Activated CD8-positive, alpha-beta T cell treated with anti-CD3 and anti-CD28 coated beads, Interleukin-2, amount 10 ng/mL, durations not matched to agents 7 days and 5 days (primary cell): ENCODE measurements at places on chromosomes 6 and 20. TPM values are rescaled to one million over a fixed set of nuclear protein-coding genes. Genes with fewer than 3 reads are reported as not detected.

- DNase-seq, result no peak
- no peak overlapping the region for H3K4me3 ChIP-seq
Measured at GRCh38 chr6:113636357-113636824, 220.8 kb upstream of the MARCKS start.

DNA sequence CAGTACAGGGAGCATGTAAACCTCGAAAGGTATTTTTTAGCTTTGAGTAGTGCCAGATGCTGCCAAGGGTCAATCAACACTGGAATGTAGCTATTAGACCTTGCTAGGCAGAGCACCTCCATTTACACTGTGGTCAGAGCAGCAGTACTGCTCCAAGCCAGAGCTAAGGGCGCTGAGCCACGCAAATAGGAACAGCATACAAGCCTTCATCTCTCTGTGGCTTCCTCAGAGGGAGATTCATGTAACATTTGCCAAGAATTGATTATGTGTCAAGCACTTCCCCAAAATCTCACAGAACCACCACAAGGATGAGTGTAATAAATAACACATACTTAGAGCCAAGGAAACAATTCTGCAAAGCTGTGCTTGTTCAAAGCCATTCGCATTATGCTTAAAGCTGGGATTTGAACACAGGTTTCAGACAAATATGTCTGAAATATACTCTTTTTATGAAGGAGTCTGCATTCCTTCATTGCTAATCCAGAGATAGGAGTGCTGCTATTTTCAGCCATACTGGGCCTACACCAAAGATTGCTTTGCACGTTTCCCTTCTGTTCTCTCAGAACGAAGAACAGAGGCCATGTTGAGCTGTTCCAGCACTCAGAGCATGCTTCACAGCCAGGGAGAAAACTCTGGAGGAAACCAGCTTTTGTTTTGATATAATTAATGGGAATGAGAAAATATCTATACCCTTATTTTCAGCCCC lies 97.7 kb downstream of the SLC16A10 start:
- H3K4me3 ChIP-seq, result no peak overlapping the region
- H3K4me1 ChIP-seq, result no peaks in the 10 kb centered on the region
- DNase-seq, result no peak
- no peak overlapping the region for H3K27ac ChIP-seq
- H3K36me3 ChIP-seq, result peaks cover 4% of the 10 kb centered on the region

The NKX2-2 gene
- total RNA-seq, result not detected

GRCh38 chr6:143878272-143878760 lies 14.0 kb downstream of the ZC2HC1B start:
- H3K36me3 ChIP-seq, result no peaks in the 10 kb centered on the region
- no peak overlapping the region for H3K4me3 ChIP-seq
- no peaks in the 10 kb centered on the region for H3K27me3 ChIP-seq
- DNase-seq, result no peak
- peaks cover 1% of the 10 kb centered on the region for H3K4me1 ChIP-seq

The VSTM2L gene
- total RNA-seq, result 0.21 TPM

DNA sequence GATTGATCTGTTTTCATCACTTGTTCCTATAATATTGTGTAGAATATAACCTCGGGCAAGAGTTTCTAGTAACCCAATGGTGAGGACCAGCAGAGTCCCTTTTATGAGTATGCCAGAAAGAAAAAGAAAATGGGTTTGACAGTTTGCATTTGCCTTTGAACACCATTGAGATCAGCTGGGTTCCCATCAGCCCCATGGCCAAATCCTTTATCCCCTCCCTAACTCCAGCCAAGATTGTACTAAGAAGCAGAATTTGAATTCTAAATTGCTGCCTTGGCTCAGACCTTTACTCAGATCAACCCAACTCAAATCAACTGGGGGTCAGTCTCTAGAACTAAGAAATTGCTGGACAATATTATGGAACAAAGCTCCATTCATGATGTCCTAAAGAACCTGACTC lies 187.4 kb downstream of the TBC1D7 start:
- no peak for DNase-seq
- H3K36me3 ChIP-seq, result no peaks in the 10 kb centered on the region
- H3K27ac ChIP-seq, result no peak overlapping the region
- H3K4me1 ChIP-seq, result no peaks in the 10 kb centered on the region
- no peak overlapping the region for H3K4me3 ChIP-seq
- H3K27me3 ChIP-seq, result peaks cover 4% of the 10 kb centered on the region

DNA sequence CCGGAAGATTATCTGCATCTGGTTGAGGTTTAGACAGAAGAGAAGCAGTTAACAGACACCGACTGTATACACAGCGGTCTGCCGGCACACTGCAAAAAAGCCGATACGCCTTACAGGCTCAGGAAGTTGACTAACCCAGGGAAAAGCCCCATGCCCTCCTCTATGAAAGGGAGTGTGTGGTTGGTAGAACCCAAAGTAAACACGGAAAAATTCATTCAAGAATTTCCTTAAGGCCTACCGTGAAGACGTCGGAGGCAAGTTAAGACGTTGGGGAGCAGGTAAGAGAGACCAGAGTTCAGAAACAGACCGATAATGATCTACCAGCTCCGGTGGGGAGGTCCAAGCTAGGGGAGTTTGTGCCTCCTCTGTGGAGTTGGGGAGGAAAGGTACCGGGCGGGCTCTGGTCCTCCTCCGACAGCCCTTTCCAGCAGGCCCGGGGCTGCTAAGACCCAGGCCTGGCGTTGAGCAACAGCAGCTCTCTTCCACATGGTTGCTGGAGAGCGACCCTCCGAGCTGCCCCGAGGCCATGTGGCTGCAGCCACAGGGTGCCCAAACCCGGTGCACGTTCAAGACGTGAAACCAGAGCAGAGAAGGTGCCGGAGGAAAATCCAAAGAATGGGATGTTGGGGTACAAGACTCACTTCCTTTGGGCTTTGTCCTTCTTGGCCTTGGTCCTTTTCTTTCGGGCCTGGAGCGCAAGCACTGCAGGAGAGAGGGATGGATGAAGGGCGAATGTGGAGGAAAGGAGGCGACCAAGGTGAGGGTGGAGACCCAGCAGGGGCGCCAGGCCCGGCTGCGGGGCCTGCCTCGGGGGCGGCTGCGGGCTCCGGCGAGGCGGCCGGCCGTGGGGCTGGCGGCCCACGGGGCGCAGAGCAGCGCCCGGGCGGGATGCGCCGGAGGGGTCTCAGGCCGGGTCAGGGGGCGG lies 809 bp downstream of the SRPK1 start:
- no peaks in the 10 kb centered on the region for H3K27me3 ChIP-seq
- peak; percentile 63 for DNase-seq
- H3K4me1 ChIP-seq, result peaks cover 39% of the 10 kb centered on the region
- H3K27ac ChIP-seq, result peak overlapping the region; percentile 96

GRCh38 chr20:47358672-47359529 lies 2.4 kb upstream of the ZMYND8 start:
- H3K27ac ChIP-seq, result peak overlapping the region; percentile 27
- H3K27me3 ChIP-seq, result no peaks in the 10 kb centered on the region
- peaks cover 56% of the 10 kb centered on the region for H3K4me1 ChIP-seq
- H3K36me3 ChIP-seq, result peaks cover 21% of the 10 kb centered on the region
- no peak overlapping the region for H3K4me3 ChIP-seq

The LY6G6D gene
- total RNA-seq, result not detected

- no peak overlapping the region for H3K4me3 ChIP-seq
- DNase-seq, result no peak
- no peaks in the 10 kb centered on the region for H3K27me3 ChIP-seq
- no peaks in the 10 kb centered on the region for H3K36me3 ChIP-seq
- no peaks in the 10 kb centered on the region for H3K4me1 ChIP-seq
Measured at GRCh38 chr6:124722141-124722878, 239.9 kb upstream of the RNF217 start.

- H3K27ac ChIP-seq, result no peak overlapping the region
- no peak for DNase-seq
- peaks cover 4% of the 10 kb centered on the region for H3K4me1 ChIP-seq
- no peak overlapping the region for H3K4me3 ChIP-seq
Measured at GRCh38 chr6:165807249-165807960, 144.4 kb upstream of the PDE10A start.

DNA sequence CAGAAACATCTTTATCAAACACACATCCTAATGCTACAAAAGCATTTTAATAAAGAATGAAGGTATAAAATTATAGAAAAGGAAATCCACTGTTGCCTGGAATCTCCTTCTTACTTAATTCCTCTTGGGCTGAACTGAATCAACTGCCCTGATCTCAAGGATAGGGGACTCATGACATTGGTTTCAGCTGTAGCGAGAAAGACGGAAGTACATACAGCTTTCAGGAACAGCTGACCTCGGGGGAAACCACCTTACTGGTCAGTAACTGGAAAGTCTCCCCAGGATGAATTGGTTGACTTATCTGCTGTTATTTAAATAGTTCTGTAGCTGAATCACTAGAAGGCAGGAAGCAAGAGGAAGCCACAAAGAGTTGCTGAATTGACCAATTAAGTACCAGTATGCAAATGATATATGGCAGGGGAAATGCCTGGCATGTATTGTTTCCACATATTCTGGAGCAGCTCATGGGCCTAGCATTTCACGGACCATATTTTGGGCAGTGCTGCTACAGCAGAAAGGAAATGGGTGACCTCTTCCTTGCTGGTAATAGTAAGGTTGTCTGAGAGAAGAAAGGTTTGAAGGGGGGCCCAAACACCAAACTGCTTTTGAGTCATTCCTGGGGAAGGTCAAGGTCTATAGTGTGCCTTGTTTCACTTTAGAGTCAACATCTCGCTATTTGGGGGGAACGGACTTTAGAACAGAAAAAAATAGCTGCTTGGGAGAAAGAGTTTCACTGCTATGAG lies 43.7 kb upstream of the MAP7 start:
- H3K27me3 ChIP-seq, result no peaks in the 10 kb centered on the region
- peak; percentile 60 for DNase-seq
- H3K27ac ChIP-seq, result peak overlapping the region; percentile 78
- peaks cover 20% of the 10 kb centered on the region for H3K4me1 ChIP-seq
- peak overlapping the region; percentile 7 for H3K4me3 ChIP-seq

The APOBEC2 gene
- total RNA-seq, result not detected

- no peak overlapping the region for H3K27ac ChIP-seq
- no peak overlapping the region for H3K4me3 ChIP-seq
- H3K36me3 ChIP-seq, result no peaks in the 10 kb centered on the region
- DNase-seq, result no peak
- no peaks in the 10 kb centered on the region for H3K27me3 ChIP-seq
Measured at GRCh38 chr6:104118274-104118673, 741.4 kb downstream of the HACE1 start.

DNA sequence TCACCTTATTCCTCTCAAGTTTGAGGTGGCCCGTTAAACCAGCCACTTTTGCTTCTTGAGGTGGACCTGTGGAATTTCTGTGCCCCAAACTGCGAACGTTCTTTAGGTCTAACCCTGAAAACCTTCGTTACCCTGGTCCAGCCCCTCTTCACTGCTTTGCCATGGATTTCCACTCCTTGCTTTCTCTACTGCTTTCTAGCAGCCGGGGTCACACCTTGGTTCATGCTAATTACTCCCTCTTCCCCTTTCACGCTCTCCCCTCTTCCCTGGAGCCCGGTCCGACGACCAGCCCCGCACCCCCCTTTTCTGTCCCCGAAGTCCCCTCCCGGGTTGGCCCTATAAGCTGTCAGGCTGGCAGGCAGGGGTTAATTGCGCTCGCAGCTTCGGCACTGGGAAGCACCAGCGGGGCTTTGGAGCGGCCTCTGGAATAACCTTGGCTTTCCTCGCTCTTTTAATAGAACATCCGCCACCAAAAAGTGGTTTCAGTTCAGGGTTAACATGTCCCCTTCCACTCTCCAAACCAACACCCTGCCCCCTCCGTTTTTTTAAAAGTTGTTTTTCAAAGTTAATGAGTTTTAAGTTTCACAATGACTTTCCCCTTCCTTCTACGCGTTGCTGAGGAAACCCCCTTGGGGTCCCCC lies 1.4 kb upstream of the HIVEP1 start:
- peak overlapping the region; percentile 82 for H3K4me3 ChIP-seq
- H3K27ac ChIP-seq, result peak overlapping the region; percentile 95
- H3K36me3 ChIP-seq, result peaks cover 25% of the 10 kb centered on the region
- no peaks in the 10 kb centered on the region for H3K27me3 ChIP-seq
- no peak for DNase-seq
- peaks cover 41% of the 10 kb centered on the region for H3K4me1 ChIP-seq

The RUNX2 gene
- total RNA-seq, result 3.0 TPM

The EPPIN gene
- not detected for total RNA-seq

The DDO gene
- total RNA-seq, result not detected

GRCh38 chr6:44225579-44226325 lies 2.4 kb downstream of the SLC29A1 start:
- no peaks in the 10 kb centered on the region for H3K27me3 ChIP-seq
- no peak for DNase-seq
- H3K36me3 ChIP-seq, result peaks cover 4% of the 10 kb centered on the region
- no peak overlapping the region for H3K4me3 ChIP-seq
- H3K27ac ChIP-seq, result no peak overlapping the region

DNA sequence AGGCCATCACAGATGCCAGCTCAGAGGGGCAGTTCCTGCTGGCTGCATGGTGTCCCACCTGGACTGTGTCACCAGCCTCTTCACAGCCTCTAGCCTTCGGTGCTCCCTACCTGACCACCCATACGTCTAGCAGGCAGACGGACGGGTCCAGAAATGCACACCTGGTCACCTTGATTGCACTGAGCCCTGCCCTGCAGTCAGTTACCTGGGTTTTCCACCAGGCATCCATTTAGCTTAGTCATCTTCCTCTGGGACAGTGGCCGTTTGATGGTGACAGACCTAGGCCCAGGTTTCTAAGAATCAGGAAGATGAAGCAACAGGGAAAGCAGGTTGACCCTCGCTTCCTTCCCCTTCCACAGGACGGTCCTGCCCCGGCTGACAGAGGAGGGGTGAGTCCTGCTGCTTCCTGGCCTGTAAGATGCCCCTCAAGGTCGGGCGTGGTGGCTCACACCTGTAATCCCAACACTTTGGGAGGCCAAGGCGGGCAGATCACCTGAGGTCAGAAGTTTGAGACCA lies 9.8 kb upstream of the BPI start:
- no peak for DNase-seq
- no peaks in the 10 kb centered on the region for H3K36me3 ChIP-seq
- no peak overlapping the region for H3K27ac ChIP-seq
- H3K4me1 ChIP-seq, result no peaks in the 10 kb centered on the region

GRCh38 chr6:156402628-156403027 lies 374.6 kb upstream of the ARID1B start:
- H3K4me1 ChIP-seq, result no peaks in the 10 kb centered on the region
- peaks cover 49% of the 10 kb centered on the region for H3K27me3 ChIP-seq
- H3K4me3 ChIP-seq, result no peak overlapping the region
- H3K27ac ChIP-seq, result no peak overlapping the region
